Hippocampal formation (tissue), 2 donors: ENCODE measurements at places on chromosomes 2 and 18.
A peak's percentile ranks its signal among the peaks of the same experiment; 100 is the strongest.

GRCh38 chr18:58054041-58054781 lies 10.2 kb downstream of the NEDD4L start:
- no peak for DNase-seq

DNA sequence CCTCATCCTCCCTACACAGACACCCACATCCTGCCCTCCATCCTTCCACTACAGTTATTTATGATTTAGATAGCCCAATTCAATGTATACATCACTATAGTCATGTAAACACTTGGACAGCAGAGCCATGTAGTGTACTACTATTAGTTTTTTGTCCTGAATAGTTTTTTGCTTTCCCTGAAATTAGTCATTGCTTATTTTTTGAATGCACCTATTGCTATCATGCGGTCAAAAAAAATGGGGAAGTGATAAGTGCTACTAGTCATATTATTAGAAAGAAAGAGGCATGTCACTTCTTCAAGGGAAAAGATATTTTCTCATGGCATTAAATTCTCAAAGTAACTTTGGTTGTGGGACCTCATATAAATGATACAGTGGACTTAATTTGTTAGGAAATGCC lies 6.8 kb upstream of the GREB1 start:
- DNase-seq, result no peak

- no peak for DNase-seq
These were observed 29.6 kb downstream of the SLC25A12 start for GRCh38 chr2:171864357-171864985.

DNA sequence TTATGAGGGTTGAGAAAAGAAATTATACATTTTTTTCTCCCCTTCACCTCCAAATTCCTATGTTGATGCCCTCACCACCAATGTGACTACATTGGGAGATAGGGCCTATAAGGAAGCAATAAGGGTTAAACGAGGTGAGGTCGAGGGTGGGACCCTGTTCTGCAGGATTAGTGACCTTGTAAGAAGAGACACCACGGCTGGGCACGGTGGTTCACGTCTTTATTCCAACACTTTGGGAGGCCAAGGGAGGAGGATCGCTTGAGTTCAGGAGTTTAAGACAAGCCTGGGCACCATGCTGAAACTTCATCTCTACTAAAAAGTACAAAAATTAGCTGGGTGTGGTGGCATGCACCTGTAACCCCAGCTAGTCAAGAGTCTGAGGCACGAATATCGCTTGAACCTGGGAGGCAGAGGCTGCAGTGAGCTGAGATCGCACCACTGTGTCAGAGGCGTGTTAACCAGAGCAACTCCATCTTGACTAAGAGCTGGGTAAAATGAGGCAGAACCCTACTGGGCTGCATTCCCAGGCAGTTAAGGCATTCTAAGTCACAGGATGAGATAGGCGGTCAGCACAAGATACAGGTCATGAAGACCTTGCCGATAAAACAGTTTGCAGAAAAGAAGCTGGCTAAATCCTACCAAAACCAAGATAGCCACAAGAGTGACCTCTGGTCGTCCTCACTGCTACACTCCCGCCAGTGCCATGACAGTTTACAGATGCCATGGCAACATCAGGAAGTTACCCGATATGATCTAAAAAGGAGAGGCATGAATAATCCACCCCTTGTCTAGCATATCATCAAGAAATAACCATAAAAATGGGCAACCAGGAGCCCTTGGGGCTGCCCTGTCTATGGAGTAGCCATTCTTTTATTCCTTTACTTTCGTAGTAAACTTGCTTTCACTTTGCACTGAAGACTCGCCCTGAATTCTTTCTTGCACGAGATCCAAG lies 77.0 kb downstream of the NCAPH start:
- no peak for DNase-seq

- no peak for DNase-seq
These were observed 80.9 kb upstream of the GALNT5 start for GRCh38 chr2:157176602-157177001.

DNA sequence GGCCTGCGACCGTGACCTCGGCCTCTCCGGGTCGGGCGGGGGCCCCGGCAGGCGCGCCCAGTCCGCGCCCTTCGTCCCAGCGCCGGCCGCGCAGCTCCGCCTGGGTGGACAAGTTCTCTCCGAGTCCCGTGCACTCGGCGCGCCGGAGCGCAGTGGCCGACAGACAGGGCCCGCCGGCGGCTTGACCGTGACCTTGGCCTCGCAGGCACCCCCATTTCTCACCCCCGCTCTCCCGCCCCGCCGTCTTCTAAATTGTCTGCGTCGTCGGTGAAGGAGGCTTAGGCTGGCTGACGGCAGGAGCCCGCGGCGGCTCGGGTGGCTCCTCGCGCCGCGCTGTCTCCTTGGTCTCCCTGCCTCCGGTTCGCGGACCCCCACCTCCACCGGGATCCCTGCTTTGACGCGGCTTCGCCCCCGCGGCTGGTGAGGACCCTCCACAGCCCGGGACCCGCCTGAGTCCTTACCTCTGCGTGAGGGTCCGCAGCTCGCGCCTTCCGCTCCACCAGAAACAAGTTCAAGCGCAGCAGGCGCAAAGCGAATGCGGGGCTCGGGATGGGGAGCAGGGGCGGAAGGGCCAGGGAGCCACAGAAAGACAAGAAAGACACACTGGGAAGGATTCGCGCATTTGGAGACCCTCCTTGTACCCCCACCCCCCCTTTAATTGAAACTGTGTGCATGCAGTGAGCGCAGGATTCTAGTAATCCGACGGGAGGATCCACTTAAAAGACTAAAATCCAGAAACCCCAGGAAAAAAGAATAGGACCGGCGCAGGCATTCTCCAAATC lies 4.0 kb downstream of the PTGR3 start:
- no peak for DNase-seq

DNA sequence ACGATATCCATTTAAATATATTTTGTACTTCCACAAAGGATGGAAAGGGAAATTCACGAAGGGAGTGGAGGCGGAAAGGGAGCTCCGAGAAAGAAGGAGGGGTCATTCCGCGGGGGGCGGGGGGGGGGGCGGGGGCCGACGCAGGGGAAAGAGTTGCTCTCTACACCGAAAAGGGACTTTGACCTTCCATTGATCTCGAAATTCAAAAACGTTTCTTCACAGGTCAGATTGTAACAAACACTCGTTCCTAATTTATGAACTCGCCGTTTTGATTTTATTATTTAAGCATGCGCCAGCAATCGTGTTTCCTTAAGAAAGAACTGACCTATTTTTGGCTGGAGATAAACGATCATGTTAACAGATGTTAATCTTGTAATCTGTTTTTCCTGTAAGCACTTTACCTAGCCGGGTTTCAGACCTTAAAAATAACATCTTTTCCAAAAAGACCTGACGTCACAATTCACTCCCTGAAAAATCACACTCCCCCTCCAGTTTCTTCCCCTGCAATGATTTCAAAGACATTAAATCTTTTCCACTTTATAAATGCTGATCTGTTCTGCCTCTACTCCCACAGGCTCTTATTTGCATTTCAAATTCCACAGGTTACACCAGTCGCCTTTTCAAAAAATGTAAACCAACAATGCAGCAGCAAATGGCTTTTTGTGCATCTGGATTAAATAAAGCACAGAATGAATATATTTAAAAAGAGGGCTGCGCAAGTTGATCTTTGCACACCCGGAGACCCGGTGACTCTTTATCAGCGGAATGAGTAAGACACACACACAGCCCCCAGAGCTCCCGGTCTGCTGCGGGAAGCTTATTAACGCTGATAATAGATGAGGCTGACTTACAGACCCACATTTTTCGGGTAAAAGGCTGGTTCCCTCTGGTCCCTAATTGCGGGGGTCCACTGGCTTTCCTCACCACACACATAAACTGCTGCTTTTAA lies 1.6 kb downstream of the ZNF516 start:
- DNase-seq, result peak; percentile 75
